ENCODE measurements at places on chromosomes 11 and 22. TPM values are rescaled to one million over a fixed set of nuclear protein-coding genes. Genes with fewer than 3 reads are reported as not detected.

MTMR2 gene
- 38.9 TPM for total RNA-seq

OR6T1 gene
- total RNA-seq, result not detected

DNA sequence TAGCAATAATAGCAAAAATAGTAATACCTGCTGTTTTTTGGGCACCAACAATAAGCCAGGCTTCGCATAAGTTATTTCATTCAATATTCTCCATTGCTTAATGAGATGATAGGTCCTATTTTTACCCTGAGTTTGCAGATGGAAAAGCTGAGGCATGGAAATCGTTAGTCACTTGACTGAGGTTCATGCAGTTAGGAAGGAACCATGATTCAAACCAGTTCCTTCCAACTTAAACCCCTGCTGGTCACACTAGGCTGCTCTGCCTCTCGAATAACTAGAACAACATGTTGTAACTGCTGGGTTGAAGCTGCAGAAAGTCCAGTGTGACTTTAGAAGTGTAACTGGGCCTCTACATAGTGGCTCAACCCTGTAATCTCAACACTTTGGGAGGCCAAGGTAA, 69.3 kb downstream of the SEZ6L start:
- DNase-seq, result no peak
- no peak overlapping the region for H3K27ac ChIP-seq
- no peak overlapping the region for H3K4me3 ChIP-seq
- no peaks in the 10 kb centered on the region for H3K27me3 ChIP-seq
- no peaks in the 10 kb centered on the region for H3K36me3 ChIP-seq

- DNase-seq, result no peak
- H3K27me3 ChIP-seq, result no peaks in the 10 kb centered on the region
- no peaks in the 10 kb centered on the region for H3K36me3 ChIP-seq
- H3K27ac ChIP-seq, result no peak overlapping the region
Measured at GRCh38 chr11:103904324-103904667, 132.1 kb upstream of the DDI1 start.

HMGXB4 gene
- total RNA-seq, result 14.7 TPM

NCF4 gene
- 68.8 TPM for total RNA-seq

- H3K36me3 ChIP-seq, result no peaks in the 10 kb centered on the region
- no peaks in the 10 kb centered on the region for H3K27me3 ChIP-seq
- no peaks in the 10 kb centered on the region for H3K4me1 ChIP-seq
- H3K27ac ChIP-seq, result no peak overlapping the region
Measured at GRCh38 chr11:1841511-1842148, 2.8 kb downstream of the TNNI2 start.

DNA sequence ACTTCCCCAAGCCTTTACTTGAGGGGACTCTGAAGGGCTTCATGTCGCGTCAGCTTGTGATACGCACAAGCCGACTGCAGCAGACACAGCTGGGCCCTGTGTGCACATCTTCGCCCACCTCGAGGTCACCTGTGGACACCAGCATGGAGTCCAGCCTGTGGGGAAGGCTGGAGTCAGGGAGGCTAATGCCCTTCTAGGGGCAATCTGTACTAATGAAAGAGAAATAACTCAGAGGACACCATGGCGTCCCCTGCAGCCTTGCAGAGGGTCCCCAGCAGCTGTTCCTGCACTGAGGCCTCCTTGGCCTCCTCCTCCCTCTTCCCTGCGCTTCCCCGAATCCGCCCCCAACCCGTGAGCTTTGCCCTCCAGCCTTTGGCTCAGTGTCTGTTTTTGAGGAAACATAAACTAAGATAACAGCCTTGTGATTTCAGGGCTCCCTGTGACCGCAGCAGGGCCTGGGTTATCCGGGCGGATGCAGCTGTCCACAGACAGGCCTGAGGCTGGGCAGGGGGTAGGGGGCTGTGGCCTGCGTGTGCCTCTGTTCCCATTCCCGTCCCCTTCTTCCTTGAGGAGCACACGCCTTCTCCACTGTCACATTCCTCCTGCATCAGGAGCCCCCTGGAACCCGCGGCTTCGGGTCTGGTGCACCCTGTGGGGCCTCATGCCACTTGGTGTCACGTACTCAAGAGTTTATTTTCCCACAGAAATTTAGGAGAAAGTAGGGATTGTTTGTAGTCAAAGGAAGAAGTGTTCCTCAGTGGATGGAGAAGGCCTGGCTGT, 25.0 kb downstream of the KRTAP5-5 start:
- H3K36me3 ChIP-seq, result no peaks in the 10 kb centered on the region
- no peak overlapping the region for H3K4me3 ChIP-seq
- no peak overlapping the region for H3K27ac ChIP-seq
- no peak for DNase-seq
- no peaks in the 10 kb centered on the region for H3K27me3 ChIP-seq

DNA sequence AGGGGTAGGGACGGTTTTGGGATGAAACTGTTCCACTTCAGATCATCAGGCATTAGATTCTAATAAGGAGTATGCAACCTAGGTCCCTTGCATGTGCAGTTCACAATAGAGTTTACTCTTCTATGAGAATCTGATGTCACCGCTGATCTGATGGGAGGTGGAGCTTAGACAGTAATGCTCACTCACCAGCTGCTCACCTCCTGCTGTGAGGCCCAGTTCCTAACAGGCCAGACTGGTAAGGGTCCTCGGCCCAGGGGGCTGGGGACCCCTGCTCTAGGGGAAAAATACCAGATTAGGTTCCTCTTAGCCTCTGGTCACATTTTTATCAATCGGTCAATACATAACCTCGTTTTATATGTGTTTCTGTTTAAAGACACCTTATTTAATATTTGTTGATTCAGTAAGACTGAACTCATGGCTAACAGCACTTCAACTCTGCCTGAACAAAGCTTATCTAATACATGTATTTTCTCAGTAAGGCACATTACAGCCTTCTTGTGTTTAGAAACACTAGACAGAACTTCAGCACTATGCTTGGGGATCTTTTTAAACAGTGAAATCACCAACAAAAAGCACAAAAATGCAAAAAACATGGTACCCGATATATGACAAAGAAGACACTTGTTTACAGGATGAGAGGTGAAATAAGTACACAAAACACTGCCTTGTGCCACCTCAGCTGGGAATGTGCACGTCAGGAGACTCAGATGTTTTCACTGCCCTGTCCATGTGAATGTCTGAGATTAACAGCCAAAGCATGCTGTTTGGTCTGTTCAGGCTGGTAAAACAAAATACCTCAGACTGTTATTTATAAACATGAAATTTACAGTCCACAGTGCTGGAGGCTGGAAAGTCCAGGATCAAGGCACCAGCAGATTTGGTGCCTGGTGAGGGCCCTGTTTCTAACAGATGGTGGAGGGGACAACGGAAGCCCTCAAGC, 107.5 kb downstream of the USP35 start:
- no peak overlapping the region for H3K4me3 ChIP-seq
- no peak overlapping the region for H3K27ac ChIP-seq
- H3K4me1 ChIP-seq, result peaks cover 15% of the 10 kb centered on the region

- no peaks in the 10 kb centered on the region for H3K27me3 ChIP-seq
- H3K36me3 ChIP-seq, result no peaks in the 10 kb centered on the region
- no peak for DNase-seq
- H3K4me1 ChIP-seq, result no peaks in the 10 kb centered on the region
Measured at GRCh38 chr11:69515271-69516245, 34.1 kb downstream of the LINC01488 start.

- H3K27me3 ChIP-seq, result no peaks in the 10 kb centered on the region
- no peaks in the 10 kb centered on the region for H3K4me1 ChIP-seq
- H3K36me3 ChIP-seq, result no peaks in the 10 kb centered on the region
- no peak overlapping the region for H3K27ac ChIP-seq
- DNase-seq, result no peak
Measured at GRCh38 chr11:47051217-47051616, 114.7 kb downstream of the CSTPP1 start.

- H3K27me3 ChIP-seq, result no peaks in the 10 kb centered on the region
- DNase-seq, result no peak
- H3K4me1 ChIP-seq, result no peaks in the 10 kb centered on the region
- no peak overlapping the region for H3K4me3 ChIP-seq
- H3K27ac ChIP-seq, result no peak overlapping the region
Measured at GRCh38 chr11:103633068-103633788, 403.2 kb upstream of the DDI1 start.

OR5D14 gene
- not detected for total RNA-seq

SULT4A1 gene
- total RNA-seq, result not detected

MISFA gene
- 17.3 TPM for total RNA-seq

GRCh38 chr11:7890417-7891172, 40.5 kb downstream of the OR10A6 start:
- DNase-seq, result no peak
- no peak overlapping the region for H3K4me3 ChIP-seq
- no peaks in the 10 kb centered on the region for H3K36me3 ChIP-seq
- H3K27me3 ChIP-seq, result no peaks in the 10 kb centered on the region
- H3K27ac ChIP-seq, result no peak overlapping the region
- no peaks in the 10 kb centered on the region for H3K4me1 ChIP-seq

ANO5 gene
- total RNA-seq, result 7.9 TPM
